ENCODE measurements at places on chromosomes 16 and 17.

- DNase-seq, result no peak
Measured at GRCh38 chr16:65617421-65617820, 495.6 kb upstream of the CDH11 start.

- DNase-seq, result no peak
Measured at GRCh38 chr17:46968224-46968834, 10.7 kb downstream of the RPRML start.

GRCh38 chr17:42673885-42674754 is 2.7 kb downstream of the PLEKHH3 start:
- peak; percentile 66 for DNase-seq

DNA sequence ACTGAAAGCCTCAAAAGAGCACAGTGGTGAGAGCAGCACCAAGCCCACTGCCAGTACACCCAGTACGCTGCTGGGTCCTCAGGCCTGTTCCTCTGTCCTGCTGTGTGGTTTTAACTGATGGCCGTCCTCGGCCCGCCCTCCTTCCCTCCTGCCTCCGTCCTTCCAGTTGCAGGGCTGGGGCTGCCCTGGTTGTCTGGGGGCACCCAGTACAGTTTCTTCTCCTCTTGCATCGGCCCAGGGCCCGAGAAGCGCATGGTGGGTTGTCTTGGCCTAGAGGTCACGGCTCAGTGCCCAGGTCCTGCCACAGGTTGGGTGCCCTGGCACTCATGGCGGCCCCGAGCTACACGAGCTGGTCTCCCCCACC is 70.8 kb upstream of the KCTD5 start:
- no peak for DNase-seq

DNA sequence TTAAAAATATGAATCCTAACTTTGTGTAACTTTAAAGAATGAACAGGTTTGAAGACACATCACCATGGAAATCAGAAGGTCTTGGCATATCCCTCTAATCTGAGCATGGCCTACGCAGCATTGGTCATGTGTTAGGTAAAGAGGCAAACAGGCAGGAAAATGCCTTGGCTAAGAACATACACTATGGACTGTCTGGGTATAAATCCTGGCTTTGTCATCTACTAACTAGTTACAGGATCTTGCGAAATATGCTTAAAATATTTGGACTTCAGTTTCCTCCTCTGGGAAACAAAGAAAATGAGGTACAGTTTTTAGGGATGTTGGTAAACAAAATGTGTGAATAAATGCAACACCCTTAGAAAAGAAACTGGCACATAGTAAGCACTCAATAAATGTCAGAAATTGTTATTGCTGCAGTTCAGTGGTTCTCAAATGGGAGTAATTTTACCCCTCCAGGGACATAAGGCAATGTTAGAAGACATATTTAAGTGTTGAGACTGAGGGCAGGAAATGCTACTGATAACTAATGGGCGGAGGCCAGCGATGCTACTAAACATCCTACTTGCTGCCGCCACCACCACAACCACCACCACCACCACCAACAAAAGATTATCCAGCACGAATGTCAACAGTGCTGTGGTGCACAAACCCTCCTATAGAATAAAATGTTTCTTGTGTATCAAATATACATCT is 770.8 kb upstream of the SOX9 start:
- no peak for DNase-seq

- peak; percentile 96 for DNase-seq
Measured at GRCh38 chr16:57810197-57811031, 8.1 kb upstream of the KIFC3 start.

- DNase-seq, result no peak
Measured at GRCh38 chr17:4898927-4899326, 409 bp upstream of the C17orf107 start.

- DNase-seq, result no peak
Measured at GRCh38 chr17:885971-886571, 93.5 kb downstream of the NXN start.

DNA sequence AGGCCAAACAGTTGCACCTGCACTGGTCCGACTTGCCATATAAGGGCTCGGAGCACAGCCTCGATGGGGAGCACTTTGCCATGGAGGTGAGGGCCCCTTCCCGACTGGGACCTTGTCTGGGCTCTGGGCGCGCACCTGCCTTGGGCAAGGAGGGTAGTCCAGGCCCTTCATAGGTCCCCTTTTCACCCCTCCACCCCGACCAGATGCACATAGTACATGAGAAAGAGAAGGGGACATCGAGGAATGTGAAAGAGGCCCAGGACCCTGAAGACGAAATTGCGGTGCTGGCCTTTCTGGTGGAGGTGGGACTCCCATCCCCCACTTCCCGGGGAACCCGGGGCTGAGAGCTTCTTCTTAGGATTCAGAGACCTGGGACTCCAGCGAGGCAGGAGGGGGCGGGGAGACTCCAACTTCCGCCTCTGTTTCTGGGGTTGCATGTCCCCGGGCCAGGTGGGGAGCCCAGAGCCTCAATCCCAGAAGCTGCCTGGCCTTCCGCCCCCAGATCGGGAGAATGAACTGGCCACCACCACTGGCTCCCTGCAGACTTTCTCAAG is 7.8 kb downstream of the CA4 start:
- no peak for DNase-seq

DNA sequence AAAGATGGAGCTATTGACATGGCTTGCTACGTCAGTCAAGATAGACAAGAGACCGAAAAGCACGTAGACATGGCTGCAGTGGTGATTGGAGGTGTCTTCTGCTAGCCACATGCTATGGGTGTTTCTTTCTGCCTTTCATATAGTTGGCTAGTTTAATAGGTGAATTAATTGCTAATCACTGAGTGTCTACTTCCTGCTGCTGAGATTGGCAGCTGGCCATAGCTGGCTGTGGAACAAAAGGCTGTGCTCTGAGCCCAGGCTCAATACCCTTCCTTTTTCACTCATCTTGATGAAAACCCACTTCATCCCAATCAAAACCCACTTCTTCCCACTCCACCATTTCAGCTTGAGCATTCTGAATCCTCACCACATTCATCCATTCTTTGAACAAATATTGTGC is 221.4 kb upstream of the MAF start:
- no peak for DNase-seq

DNA sequence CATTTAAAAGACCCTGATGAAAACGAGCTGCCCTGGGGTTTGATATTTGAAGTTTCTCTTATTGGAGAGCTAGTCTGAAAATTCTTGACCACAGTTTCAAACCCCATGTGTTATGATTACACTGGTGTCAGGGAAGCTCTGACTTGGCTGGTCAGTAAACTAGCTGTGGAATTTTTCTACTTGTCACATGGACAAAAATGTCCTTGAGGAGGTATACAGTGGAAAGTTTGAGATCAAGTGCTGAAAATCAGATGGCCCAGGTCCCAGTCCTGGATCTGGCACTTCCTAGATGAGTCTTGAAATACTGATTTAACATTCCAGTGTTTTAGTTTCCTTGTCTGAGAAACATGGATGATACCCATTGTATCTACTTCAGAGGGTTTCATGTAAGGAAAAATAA is 30.7 kb upstream of the SOX9 start:
- DNase-seq, result no peak

DNA sequence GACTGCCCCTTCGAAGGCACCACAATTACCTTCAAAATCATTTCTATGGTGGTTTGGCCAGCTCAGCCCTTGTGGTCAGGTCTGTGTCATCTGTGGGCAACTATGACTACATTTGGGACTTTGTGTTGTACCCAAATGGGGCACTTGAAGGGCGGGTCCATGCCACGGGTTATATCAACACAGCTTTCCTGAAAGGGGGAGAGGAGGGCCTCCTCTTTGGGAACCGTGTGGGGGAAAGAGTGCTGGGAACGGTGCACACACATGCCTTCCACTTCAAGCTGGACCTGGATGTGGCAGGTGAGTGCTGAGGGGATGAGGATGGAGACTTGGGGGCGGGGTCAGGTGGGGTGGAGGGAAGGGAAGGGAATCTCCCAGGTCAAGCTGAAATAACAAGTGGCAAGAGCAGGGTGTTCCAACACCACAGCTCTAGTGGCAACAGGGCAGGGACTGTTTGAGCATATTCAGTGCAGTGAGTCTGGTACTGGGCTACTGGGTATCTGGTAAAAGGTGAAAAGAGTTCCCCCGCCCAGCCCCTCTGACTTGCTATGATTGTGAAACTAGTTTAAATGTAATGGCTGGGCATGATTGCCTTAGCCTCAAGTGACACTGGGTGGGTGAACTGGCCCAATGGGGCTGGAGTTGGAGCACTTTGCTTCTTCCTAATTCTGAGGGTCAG is 1.7 kb downstream of the AOC2 start:
- peak; percentile 79 for DNase-seq

- no peak for DNase-seq
Measured at GRCh38 chr17:40342504-40343218, 21.9 kb downstream of the GJD3 start.

GRCh38 chr16:1815461-1815860 is 11.2 kb downstream of the HAGH start:
- DNase-seq, result no peak

GRCh38 chr17:1471911-1472821 is 16.1 kb upstream of the CRK start:
- DNase-seq, result no peak

- no peak for DNase-seq
Measured at GRCh38 chr16:80700558-80700957, 103.8 kb downstream of the CDYL2 start.

GRCh38 chr16:48212033-48212432 is 32.1 kb upstream of the LONP2 start:
- DNase-seq, result no peak

- peak; percentile 92 for DNase-seq
Measured at GRCh38 chr16:3857189-3858043, 23.1 kb downstream of the CREBBP start.

- no peak for DNase-seq
Measured at GRCh38 chr17:35732806-35733136, 1.3 kb downstream of the RASL10B start.

- DNase-seq, result no peak
Measured at GRCh38 chr17:81808778-81809555, 5.0 kb downstream of the GCGR start.

DNA sequence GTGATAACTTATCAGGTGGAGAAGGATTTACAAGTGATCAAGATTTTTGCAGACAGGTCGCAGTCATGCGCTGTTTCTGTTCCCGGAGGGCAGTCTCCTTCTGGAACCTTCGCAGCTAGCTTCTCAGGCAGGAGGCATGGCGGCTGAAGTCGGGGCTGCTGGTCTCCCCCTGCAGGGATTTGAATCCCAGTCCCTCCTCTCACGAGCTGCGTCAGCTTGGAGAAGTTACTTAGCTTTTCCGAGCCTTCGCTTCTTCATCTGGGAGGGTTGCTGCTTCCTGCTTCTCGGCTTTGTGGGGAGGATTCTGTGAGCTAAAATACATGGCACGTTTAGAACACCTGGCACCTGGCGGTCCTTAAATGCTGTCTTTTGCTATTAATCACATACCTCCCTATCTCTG is 287.8 kb upstream of the FOXF1 start:
- DNase-seq, result no peak

DNA sequence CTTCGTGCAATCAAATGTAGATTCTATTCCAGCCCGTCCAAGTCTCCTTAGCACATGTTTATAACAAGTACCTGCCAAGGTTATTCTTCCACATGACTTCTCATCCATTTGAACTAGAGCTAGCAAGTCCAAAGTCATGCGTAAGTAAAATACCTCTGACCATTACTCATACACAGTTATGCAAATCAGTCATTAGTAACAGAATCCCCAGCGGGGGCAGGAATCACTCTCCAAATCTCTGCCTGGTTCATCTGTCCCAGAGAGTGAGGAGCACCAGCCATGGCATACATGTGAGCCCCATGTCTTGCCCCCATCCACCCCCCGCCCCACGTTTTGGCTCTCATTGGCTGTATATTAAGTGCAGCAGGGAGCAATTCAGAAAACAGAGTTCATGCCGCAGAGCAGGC is 27.7 kb downstream of the SRL start:
- DNase-seq, result peak; percentile 53

DNA sequence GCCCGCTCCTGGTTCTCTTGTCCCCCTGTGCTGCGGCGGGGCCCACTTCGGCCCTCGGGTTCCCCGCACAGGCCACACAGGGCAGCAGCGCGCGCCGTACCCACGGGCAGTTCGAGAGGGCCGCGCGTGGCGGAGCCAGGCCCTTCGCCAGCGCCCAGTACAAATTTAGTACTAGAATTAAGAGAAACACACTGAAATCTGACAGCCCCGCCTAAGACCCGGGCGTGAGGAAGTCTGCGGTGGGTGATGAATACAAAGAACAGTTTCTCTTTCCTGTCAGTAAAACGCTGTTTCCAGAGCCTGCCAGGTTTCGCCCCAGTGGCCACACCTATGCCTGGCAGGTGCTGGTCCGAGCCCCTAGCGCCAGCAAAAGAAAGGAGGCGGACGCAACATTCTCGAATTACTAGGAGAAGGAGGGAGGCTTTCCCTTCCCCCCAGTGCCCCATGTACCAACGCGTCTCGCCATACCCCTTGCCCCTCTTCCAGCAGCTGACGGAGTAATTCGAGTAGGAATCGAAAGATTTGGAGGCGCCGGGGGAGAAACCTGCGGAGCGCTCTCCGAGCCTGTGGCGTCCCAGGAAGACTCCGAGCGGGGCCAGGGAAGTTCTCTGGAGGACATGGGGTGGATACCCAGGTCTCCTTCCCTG is 591 bp upstream of the SLFN5 start:
- DNase-seq, result peak; percentile 82

GRCh38 chr17:2266045-2266864 is 37.3 kb downstream of the SMG6 start:
- peak; percentile 49 for DNase-seq

- DNase-seq, result peak; percentile 32
Measured at GRCh38 chr17:64172510-64172909, 42.6 kb upstream of the ERN1 start.

Measured in suppressor macrophage treated with lipopolysaccharide for 1 hour (primary cell).